ENCODE measurements at places on chromosomes 16 and 17.

DNA sequence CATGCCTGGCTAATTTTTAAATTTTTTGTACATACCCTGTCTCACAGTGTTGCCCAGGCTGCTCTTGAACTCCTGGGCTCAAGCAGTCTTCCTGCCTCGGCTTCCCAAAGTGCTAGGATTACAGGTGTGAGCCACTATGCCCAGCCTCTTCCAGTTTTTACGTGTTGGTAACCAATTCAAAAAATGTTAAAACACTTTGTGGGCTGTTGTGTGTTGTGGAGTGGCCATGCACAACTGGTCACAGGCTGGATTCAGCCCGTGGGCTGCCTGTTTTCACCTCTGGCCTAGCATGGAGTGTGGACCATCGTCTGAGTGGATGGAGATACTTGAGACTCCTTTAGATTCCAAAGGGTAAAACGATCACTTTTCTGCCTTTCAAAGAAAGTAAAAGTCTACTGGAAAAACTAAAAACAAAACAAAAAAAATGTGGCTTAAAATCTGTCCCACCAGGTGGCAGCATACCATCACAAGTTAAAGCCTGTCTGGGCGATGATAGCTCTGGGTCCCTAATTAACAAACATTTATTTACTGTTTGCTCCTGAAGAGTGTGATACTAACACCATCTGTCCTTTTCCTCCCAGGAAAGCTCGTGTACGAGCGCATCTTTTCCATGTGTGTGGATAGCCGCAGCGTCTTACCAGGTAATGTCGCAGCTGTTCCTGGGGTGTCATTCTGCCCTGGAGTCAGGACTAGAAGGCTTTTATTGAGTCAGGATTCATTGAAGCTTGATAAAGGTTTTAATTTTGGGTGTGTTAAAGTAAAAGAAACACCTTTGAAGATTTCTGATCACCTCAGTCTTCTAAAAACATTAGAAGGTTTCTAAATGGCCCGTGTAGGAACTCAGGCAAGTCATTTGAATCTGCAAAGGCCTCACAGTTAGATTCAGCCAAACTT, 45.8 kb downstream of the VPS35L start:
- no peak for DNase-seq

- no peak for DNase-seq
Measured at GRCh38 chr16:80570106-80570478, 29.3 kb downstream of the DYNLRB2 start.

DNA sequence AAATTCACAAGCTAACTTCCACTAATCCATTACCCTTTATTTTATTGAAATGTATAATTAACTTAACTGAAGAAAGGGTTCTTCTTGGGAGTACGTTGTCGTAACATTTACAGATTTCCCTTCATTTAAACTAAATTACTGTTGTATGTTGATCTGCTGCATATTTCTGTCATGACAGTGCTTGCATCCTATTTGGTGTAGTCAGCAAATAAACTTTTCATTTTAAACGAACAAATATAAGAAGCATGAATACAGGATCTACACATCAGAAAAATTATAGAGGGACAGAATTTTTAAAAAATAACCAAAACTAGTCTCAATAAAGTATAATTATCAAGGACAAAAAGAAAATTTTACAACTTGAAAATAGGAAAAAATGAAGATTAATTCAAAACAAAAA, 66.5 kb upstream of the ZNF267 start:
- DNase-seq, result no peak

GRCh38 chr16:2785101-2785991, 2.0 kb downstream of the PRSS33 start:
- DNase-seq, result no peak

GRCh38 chr17:42050393-42051012, at the start of gene C17orf113:
TSS of gene C17orf113 (minus strand) at chr17:42050601. CDS start at chr17:42043376, 7,225 bp downstream.
- DNase-seq, result no peak

DNA sequence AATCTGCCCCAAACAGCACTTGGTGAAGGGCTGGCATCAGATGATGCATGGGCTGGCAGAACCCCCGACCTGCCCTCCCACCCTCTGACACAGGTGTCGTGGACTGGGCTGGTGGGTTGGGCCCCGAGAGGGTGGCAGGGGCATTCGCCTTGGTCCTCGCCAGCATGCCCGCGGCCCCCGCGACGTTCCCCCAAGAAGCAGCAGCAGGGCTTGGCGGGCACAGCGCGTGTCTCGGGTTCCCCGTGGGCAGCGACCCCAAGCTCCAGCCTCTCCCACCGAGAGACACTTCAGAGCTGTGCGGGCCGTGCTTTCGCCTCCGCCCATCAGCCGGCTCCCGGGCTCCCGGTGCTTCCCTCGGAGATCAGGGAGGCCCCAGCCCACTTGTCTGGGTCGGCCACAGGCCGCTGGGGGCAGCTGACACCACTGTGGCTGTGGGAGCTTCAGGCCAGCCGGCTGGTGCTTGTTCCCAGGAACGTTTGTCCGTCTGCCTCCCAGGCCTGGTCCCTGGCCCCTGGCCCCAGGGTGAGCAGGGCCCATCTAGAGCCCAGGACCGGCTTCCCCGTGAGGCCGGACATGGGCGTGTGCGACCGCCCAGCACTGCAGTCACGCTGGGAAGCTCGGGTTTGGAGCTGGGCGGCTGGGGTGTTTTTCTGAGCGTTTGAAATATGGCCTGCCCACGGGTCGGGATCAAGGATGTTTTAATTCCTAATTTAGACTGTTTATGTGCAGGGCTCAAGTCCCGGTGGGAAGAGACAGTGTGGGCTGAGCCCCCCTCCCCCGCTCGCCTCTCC, 16.6 kb downstream of the CACNA1H start:
- DNase-seq, result no peak

- DNase-seq, result no peak
Measured at GRCh38 chr16:66824006-66824405, 6.8 kb downstream of the NAE1 start.

DNA sequence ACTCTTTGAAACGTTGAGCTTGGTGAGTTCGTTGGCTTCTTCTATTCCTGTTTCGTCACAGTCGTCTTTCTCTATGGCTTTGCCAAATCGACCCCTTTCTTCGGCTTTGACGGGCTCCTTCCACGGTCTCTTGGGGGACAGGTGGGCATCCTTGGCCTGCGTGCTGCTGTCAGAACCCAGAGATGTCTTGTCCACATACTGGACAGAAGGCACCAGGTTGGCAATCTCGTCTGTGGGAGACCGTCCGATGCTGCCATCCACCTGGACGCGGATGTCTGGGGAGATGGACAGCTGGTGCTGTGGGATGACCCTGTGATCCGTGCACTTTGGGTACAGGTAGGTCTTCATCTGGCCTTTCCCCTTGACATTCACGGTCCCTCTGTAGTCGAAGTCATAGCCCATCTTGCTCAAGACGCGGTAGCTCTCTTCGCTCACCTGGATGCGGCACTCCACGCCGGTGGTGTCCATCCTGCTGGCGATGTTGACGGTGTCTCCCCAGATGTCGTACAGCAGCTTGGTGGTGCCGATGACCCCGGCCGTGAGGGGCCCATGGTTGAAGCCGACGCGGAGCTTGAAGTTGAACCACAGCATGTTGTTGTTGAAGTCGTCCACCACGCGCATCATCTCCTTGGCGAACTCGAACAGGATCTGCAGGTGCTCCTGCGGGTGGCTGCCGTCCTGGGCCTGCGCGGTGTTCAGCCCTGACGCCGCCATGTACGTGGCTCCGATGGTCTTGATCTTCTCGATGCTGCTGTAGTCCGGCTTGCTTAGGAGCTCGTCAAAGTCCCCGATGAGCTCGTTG, 85.5 kb upstream of the CREBBP start:
- no peak for DNase-seq

GRCh38 chr16:77805398-77805797, 17.0 kb downstream of the VAT1L start:
- DNase-seq, result no peak

GRCh38 chr16:77784441-77785372, 3.7 kb upstream of the VAT1L start:
- DNase-seq, result no peak

DNA sequence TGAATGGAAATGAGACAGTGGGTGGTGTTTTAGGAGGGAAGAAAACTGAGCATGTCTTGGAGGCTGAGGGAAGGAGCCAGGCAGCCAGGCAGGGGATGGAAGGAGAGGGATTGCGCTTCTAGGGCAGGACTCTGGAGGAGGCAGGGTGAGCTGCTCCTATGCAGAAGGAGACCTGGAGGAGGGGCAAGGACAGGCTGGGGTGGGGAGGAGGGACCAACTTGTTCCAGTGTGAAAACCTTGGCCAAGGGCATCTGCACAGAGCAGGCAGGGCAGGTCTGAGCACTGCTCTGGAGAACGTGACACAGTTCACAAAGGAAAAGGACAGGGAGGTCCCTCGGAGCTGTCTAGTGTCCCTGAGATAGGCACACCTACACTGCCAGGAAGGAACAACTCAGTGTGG, 5.5 kb downstream of the GALK1 start:
- DNase-seq, result no peak

- no peak for DNase-seq
Measured at GRCh38 chr16:82846806-82847205, 220.0 kb downstream of the CDH13 start.

DNA sequence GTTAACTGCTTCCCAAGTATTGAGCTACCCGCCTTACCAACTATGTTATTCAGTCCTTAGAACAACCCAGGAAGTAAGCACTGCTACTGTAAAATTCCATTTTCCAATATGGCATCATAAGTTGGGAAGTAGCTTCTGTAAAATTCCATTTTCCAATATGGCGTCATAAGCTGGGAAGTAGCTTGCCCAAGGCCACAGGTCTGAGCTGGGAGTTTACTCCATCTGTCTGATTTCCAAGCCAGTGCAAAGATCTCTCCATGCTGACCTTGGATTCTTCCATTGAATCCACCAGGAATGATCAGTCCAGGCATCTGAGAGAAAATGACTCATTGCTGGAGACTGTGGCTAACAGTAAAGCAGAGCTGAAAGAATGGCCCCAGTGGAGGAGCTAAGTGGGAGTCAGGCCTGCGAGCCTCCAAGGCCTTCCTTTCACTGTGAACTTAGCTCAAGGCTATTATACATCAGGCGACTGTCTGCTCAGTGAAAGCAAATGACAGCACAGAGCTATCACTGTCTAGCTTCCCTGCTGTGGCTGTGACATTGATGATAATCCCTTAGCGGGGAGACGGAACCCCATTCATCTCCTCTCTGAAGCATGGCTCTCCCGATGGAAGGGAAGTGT, 430.4 kb downstream of the HAPSTR1 start:
- no peak for DNase-seq

DNA sequence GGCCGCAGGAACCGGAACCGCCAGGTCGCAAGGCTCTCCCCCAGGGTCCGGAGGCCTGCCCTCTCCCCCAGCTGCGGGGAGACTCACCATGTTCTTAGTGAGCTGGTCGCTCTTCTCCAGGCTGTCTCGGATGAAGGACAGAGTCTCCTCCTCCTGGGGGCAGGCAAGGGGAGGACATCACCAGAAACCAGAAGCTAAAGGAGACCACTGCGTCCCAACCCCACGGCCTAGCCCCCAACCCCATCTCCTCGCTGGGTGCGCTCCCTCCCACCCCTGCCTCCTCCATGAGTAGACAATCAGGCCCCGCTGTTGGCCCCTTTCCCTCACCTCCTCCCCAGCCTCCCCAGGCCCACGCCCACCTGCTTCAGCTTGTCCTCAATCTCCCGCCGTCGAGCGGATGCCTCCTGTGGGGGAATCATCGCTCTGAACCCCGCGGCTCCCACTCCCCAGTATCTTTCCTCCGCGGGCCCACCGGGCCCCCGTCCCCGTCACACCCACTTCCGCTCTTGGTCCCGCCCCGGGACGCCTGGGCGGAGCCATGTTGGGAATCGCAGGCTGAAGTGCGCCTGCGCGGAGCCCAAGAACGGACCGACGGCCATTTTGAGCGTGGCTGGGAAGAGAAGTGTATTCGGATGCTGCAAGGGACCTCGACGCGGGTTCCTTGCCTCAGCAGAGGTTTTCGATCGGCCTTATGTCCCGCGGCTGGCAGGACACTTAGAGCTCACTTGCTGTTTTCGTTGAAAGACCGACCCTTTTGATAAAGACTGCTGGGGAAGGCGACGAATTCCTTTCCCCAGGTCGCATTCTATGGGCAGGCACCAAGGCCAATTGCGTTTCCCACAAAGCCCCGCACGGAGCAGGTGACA, at the start of gene EXOC7:
Gene EXOC7 (minus strand): TSS at position 514 of the 866 bp plus-strand sequence. CDS start 95 bp downstream, at position 419.
- DNase-seq, result peak; percentile 82

DNA sequence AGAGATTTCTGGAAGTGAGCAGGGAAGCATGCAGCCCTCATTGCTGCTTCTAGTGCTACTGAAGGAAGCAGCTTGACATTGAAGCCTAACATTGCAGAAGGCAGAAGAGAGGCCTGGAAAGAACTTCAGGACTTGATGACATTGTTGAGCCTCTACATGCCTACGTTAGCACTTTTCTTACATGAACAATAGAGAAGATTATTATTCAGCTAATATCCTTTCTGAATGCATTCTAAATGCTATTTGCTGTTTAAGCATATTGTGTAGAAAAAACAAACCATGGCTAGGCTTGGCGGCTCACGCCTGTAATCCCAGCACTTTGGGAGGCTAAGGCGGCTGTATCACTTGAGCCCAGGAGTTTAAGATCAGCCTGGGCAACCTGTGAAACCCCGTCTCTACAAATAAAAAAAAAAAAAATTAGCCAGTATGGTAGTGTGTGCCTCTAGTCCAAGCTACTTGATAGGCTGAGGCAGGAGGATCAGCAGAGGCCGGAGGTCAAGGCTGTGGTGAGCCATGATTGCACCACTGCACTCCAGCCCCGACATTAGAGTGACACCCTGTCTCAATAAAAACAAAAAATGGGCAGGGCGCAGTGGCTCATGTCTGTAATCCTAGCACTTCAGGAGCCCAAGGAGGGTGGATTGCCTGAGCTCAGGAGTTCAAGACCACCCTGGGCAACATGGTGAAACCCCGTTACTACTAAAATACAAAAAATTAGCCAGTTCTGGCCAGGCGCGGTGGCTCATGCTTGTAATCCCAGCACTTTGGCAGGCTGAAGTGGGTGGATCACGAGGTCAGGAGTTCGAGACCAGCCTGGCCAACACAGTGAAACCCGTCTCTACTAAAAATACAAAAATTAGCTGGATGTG, 2.2 kb upstream of the AURKB start:
- no peak for DNase-seq

DNA sequence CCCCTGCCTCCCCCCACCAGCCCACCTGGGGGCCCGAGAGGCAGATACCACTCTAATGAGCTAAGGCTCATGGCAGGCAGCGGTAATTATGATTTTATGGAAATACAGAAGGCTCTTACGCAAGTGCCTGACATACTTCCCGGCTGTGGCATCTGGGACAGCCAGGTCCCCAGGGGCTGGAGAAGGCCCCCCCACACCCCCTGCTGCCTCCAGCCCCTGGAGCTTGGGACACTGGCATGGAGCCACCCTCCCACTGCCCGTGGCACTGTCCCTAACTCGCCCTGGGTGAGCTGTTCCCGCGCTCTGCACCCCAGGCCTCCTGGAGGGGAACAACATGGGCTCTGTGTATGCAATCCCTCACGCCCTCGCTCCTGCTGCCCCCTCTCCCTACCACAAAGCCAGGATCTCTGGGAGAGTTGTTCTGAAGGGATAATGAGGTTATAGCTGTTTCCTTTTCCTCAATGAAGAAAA, 5.4 kb upstream of the STAC2 start:
- DNase-seq, result no peak

- no peak for DNase-seq
Measured at GRCh38 chr17:66308856-66309255, 6.4 kb downstream of the PRKCA start.

GRCh38 chr17:10316801-10317542, 55.8 kb downstream of the MYH13 start:
- DNase-seq, result no peak

Data from GM04504 (cell line).